Central memory CD4-positive, alpha-beta T cell (primary cell): ENCODE measurements at places on chromosomes 6 and 20.

- DNase-seq: no peak
Observed at GRCh38 chr20:58808271-58809046, 42.2 kb downstream of the GNAS-AS1 start.

DNA sequence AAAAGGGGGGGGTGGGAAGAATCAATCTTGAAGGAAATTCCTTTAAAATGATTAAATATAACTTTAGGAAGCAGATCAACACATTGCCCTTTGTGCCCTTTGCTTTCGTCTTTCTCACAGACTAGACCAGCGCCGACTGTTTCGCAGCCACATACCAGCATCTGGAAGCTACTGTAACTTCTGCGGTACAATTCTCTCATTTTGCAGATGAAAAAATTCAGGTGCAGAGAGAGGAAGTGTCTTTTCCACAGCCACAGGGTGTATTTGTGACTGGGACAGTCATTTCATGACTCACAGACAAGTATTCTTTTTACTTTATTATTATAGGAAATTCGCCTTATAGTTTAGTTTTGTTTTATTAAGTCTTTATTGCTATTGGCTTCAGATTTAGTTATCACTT is 84.2 kb downstream of the UST start:
- peak; percentile 39 for DNase-seq

DNA sequence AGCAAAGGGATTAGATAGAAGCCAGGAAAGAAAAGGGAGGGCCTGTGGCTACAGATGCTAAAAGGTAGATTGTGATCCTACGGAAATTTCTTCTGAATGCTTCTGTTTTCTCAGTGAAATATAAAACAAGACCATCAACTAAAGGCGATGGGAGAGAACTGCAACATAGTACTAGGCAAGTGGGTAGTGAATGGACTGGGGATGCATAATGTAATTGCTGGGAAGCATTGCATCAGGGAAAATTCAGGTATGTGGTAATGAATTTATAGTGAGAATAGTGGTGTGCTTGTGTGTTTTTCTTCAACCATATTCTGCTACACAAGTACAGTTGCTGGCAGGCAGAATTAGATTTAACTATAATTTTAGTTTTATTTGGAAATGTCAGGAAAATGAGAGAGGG is 156.6 kb downstream of the OPN5 start:
- no peak for DNase-seq

- no peak for DNase-seq
Observed at GRCh38 chr6:45850378-45851033, 165.2 kb downstream of the CLIC5 start.

DNA sequence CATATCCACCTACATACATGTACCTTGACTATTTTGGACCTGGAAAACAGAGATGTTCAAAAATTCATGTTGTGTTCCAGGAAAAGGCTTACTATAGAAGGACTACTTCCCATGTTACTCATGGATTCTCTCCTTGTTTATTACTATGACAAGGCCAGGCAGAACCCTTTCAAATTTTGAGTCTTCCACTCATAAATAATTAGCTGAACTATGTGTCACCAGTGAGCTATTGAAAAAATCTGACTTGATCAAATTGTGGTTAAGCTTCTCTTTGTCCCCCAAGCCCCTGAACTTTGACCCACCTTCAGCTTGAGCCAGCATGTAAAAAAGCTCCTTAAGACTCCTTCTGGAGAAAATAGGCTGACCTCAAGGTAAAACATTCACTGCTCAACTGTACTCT is 1142.8 kb upstream of the EYS start:
- no peak for DNase-seq
